GM12865 (cell line): ENCODE measurements at places on chromosomes 7 and 10.
A peak's percentile ranks its signal among the peaks of the same experiment; 100 is the strongest.

GRCh38 chr10:90945491-90946070, 24.7 kb upstream of the ANKRD1 start:
- no peak for DNase-seq

DNA sequence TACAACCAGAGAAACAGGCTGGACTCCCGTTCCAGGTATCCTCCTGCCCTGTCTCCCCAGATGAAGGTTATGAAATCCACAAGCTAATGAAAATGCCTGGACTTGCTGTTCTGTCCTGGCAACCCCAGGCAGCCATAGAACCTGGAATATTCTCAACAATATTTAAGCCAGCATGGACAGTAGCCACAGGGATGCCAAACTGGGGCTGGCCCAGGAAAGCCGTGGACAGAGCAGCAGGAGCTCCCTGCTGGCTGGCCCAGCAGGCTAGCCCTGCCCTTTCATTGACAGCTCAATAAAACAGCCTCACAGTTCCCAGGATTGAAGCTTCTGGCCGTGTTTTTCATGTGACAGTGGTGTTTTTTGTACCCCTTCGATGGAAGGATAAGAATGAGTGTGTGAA, 230.6 kb downstream of the BMPER start:
- no peak for DNase-seq

DNA sequence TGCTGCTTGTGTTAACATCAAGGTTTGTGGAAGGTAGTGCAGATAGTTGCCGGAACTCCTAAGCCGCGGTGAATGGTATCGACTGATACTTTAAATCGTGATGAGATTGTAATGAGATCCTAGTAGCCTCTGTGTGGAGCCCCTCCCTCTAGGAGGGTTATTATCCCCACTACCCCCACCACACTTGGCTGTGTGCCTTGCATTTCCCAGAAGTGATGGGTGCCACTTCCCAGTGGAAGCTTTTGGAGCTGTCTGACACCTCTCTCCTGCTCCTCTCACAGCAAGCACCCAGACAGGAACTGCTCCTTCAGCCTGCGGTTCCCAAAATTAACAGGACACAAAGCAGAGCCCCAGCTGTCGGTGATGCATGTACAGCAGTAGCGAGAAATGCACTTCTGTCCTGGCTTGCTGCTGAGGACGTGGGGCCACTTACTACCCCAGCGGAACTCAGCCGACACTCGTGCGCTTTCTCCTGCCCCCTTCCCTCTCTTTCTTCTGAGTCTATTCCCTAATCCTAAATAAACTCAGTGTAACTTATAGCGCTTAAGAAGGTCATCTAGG, 52.5 kb downstream of the PRKAG2 start:
- no peak for DNase-seq

DNA sequence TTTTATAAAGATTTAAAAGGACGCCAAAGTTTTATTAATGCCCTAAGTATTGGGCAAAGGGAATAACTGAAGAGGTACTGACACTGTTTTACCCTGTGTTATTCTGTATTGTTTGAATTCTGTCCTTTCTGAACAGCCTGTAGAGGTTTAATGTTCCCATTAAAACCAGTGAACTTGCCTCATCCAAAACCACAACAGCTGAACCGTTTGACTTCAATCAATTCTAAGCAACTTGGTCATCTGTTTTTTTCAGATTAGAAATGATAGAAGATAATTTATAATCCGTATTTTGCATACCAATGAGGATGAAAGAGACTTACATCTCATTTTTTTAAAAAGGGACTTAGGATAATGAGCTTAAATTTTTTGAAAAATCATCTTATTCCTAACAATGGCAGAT, 40.4 kb downstream of the HACD1 start:
- DNase-seq = no peak

GRCh38 chr7:22853674-22854157, 31.1 kb upstream of the TOMM7 start:
- DNase-seq = peak; percentile 80

DNA sequence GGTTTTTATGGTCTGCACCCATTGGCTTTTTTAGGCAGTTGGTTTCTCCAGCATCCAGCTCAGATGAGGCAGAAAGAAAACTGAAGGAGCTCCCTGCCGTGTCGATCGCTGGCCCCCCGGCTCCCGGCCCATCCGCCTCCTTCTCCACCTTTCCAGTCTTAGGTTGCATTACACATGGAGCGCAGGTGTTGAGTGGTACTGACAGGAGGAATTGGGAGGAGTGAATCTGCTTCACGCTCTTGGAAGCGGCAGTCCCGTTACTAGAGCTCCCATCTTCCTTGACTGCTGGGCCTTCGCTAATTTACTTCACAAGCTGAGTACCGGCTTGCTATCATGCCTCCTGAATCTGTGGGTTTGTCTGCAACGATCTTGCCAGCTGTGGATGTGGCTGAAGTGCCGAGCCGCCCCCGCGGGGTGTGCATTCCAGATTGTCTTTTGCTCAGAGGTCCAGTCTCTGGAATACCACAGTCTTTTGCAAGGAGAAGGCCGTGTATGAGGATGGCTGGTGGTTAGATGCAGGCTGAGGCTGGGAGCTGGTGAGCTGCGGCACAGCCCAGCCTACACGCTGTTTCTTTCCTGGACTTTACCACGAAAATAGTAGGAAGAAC, 17.1 kb downstream of the IQCE start:
- DNase-seq = no peak

- no peak for DNase-seq
These were observed 19.6 kb downstream of the GIMAP4 start for GRCh38 chr7:150586785-150587152.

DNA sequence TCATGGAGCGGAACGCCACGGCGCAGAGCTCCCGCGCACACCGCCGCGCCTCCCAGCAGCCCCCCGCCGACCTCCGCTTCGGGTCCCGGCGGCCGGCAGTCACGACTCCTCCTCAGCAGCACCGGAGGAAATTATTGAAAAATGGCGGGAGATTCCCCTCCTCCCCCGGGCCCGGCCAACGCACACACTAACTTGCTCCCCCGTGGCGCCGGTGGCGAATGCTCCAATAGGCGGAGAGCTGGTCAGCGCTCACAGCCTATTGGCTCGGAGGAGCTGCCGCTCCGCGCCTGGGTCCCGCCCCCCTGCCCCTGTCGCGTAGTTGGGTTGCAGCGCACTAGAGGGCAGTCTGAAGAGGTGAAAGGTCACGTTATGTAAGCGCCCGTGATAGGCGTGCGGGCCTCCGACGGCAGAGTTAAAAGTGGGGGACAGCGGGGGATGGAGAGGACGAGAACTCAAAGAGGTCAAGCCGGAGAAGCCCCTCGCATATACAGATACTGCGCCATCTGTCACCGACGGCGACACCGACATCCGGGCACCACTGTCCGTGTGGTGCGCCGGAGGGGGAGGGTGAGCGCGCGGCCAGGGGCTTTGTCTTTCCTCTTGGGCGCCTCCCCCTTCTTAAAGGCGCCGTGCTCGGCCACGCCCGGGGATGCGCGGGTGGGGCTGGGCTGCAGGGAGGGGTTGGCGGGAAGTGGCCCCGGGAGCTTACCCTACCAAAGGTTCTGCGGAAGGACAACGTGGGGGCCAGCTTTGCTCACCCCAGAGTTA, at the start of gene BAZ1B:
Gene BAZ1B (minus strand): TSS at position 189 of the 768 bp plus-strand sequence. CDS start 360 bp downstream, outside the sequence.
- DNase-seq = peak; percentile 100

- no peak for DNase-seq
These were observed 14.9 kb upstream of the EZH2 start for GRCh38 chr7:148898845-148899484.
